Activated CD4-positive, alpha-beta T cell treated with anti-CD3 and anti-CD28 coated beads for 1 hour (primary cell): ENCODE measurements at places on chromosomes 6 and 20.

- DNase-seq, result no peak
Observed at GRCh38 chr6:111201244-111201554, 113.9 kb downstream of the SLC16A10 start.

GRCh38 chr20:36120991-36121390, 33.5 kb upstream of the EPB41L1 start:
- no peak for DNase-seq

DNA sequence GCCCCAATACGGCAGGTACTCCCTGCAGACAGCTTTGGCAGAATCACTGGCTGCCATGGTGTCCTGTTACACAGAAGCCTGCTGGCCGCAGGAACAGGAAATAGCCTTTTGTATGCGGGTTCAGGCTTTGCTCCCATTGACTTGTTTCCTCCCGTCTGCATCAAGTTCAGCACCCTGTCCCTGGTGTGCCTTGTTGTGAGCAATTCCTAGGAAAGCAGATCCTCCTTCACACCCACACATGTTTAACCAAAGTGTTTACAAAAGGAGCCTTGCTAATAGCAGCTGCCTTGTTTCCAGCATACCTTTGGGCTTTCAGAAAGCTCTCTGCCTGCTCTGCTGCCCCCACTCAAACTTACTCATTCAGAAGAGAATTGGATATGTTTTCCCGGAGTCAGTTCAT, 127.2 kb upstream of the SUPT3H start:
- no peak for DNase-seq

DNA sequence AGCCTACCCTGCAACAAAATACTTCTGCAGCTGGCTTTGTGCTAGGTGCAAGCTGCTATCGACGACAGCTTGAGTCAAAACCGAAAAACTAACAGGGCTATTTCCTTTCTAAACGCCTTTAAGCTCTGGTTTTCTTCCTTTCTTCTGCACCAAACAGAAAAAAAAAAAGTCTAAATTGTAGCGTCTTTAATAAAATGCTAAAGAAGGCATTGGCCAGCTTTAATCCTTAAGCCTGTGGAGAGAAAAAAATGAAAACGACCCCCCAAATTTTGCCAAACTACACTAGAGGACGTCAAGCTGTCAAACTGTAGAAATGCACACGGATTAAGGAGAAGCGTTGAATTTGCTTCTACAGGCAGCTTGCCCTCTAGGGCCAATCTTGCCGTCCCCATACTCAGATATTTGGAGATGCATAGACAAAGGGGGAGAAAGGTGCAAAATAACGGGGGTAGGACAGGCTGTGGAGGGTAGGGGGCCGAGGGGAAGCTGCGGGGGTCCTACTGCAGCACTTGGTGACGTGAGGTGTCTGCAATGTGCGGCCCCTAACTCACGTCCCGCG, 1.4 kb upstream of the NRN1 start:
- no peak for DNase-seq

GRCh38 chr20:24782801-24783630, 166.1 kb upstream of the CST7 start:
- DNase-seq, result no peak
